ENCODE measurements at places on chromosomes 5 and 9. TPM values are rescaled to one million over a fixed set of nuclear protein-coding genes. Genes with fewer than 3 reads are reported as not detected.

- no peak for DNase-seq
Measured at GRCh38 chr9:119114681-119115080, 254.6 kb downstream of the BRINP1 start.

The LCN1 gene
- not detected for total RNA-seq

DNA sequence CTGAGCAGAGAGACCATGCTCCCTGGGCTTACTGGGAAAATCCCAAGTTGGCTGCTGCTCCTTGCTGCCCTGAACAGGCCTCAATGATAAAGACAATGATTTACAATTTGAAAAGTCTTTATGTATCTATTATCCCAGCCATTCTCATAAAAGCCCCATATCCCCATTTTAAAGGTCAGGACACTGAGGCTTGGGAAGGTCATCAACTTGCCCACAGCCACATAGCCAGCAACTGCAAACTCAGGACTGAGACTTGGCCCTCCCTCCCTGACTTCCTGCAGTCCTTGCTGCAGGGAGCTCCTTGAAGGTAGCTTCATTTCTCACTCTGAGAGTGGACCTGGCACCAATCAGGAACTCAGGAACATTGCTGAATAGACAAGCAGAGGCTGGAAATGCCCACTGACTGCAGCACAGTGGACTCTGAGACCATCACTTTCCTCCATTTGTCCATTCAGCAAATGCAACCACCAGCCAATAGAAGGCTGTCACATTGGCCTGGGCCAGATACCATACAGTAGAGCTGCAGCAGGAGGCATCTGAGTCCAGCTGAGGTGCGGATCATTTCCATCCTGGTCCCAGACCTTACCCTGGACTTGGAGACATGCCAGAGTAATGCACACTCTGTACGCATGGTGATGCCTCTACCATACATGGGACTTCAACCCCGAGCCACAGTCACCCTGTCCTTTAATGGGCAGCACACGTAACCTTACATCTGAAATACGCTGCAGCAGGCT, 18.3 kb downstream of the TNIP1 start:
- no peak for DNase-seq

- no peak for DNase-seq
Measured at GRCh38 chr9:68804911-68805889, 100.2 kb downstream of the PIP5K1B start.

DNA sequence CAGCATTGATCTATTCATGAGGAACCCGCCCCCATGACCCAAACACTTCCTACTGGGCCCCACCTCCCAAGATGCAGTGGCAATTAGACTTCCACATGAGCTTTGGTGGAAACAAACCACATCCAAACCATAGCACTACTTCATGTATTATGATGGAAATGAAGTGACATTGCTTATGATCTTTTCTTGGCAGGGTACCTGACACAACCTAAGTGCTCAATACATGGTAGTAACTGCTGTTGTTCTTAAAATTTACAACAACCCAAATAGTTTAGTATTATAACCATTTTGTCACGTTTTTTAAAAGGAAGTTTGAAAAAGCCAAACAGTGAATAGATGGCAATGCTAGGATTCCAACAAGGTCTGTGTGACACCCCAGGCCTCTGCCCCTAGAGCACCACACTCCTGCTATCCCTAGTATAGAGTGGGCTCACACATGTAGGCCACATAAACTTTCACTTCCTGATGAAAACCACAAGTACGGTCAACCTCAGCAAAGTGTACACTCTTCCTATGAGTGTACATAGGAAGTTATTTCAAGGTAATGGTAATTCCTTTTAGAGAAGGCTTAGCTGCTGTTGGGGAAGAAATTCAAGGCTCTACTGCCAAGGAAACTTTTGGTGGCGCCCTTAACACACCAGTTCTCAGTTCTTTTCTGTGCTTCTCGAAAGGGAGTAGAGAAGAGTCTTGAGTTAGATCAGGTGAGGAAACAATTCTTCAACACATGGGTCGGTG, 97.6 kb downstream of the ARSB start:
- no peak for DNase-seq

GRCh38 chr5:11777096-11777495, 127.2 kb downstream of the CTNND2 start:
- DNase-seq = no peak

DNA sequence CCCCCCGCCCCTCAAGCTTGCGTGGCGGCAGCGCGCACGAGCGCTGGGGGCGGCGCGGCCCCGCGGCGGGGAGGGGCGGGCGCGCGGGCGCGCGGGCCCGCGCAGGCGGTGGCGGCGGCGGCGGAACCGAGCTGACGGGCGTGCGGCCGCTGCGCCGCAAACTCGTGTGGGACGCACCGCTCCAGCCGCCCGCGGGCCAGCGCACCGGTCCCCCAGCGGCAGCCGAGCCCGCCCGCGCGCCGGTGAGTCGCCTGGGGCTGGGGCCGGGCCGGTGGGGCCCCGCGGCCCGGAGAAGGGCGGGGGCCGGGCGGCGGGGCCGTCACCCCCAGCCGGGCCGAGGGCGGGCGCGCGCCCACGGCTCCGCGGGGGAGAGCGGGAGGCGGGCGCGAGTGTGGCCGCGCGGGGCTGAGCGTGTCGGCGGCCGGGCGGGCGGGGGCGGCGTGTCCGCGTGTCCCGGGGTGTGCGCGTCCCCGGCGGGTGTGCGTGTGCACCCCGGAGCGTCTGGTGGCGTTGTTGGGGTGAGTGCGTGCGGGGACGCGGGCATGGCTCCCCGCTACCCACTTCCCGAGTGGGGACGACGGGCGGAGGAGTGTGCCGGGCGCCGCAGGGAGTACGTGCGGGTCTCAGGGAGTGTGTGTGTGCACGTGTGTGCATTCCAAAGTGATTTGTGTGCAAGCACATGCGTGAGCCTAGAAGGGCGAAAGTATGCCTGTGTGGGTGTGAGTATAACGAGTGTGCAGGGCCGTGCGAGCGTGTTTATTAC, at the start of gene NEK6:
TSS of gene NEK6 (plus strand) at position 106 of the 763 bp plus-strand sequence. CDS start 44,016 bp downstream, outside the sequence.
- peak; percentile 62 for DNase-seq

GRCh38 chr5:180637962-180638680, 11.3 kb downstream of the FLT4 start:
- peak; percentile 37 for DNase-seq

GRCh38 chr9:20551835-20552234, 70.5 kb downstream of the MLLT3 start:
- DNase-seq = no peak

The TMEM174 gene
- total RNA-seq = not detected

The EXOC3 gene
- total RNA-seq = 65.2 TPM

DNA sequence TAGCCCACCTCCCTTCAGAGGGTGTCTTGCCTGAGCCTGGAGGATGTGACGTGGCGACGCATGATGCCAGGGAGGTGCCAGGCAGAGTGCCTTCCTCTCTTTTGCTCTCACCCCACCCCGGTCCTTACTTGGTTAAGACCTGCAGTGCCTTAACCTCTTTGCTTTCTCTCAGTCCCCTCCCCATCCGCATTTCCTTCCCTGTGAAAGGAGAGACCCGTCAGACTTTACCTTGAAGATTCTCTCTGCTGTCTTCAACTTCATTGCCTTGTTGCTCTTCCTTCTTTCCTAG, 52.0 kb upstream of the NCS1 start:
- DNase-seq = no peak

The EPB41L4B gene
- 0.63 TPM for total RNA-seq

DNA sequence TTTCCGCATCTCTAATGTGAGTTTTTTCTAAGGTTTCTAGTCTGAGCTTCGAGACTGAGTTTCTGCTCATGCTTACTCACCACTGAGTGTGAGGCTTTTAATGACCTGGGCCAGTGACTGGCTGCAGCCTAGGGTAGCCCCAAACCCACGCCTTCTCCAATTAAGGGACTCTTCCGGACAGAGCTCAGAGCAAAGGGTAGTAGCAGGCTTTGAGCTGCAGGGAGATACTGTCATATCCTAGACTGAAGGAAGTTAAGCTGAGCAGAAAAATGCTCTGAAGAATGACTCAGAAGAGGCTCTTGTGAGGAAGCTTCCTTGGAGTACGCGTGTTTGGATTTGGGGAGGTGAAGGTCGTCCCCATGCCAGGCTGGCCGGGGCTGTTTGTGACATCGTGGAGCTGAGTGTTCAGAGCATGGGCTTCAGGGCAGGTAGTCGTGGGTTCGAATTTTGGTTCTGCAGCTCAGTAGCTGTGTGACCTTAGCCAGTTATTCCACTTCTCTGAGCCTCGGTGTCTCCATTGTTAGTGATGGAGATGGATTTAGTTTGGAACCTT, 3.5 kb downstream of the USP20 start:
- no peak for DNase-seq

The FOXD4L6 gene
- not detected for total RNA-seq

The GARIN3 gene
- not detected for total RNA-seq

- DNase-seq = no peak
Measured at GRCh38 chr5:82351754-82352145, 73.6 kb upstream of the RPS23 start.

The EMB gene
- total RNA-seq = 40.2 TPM

The CCDC69 gene
- 51.9 TPM for total RNA-seq

The CA9 gene
- 8.8 TPM for total RNA-seq

DNA sequence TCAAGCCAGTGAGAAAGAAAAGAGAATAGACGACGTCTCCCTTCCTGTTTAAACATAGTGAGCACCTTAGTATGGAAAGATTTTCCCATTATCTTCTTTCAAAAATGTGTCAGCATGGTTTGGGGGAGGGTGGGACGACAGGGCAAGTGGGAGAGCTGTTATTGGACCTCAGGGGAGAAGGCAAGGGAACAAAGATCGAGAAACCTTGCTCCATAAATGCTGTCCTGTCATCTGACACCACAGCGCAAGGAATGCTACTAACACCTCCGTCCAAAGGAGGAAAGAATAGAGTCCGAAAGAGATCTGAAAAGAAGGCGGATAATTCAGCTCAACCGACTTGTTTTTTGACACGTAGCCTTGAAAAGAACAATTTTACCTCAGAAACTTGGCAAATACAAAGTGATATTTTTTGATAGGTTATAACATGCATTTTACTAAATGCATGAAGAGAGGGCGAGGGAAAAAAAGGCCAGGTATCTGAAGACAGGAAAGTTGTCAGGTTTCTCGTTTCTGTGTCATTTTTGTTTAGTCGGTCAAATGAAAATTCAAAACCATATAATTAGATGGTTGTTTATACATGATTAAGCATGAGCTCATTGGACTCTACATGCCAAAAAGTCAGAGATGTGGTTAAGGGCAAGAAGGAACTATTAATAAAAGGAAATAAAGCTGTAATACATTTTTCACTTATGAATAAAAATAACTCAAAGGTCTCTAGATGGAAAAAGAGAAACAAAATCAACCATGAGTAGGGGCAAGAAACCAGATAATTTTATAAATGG, 155.7 kb downstream of the GLIS3 start:
- DNase-seq = no peak

- DNase-seq = peak; percentile 62
Measured at GRCh38 chr9:125447202-125447802, 185.7 kb downstream of the GAPVD1 start.

GRCh38 chr5:2270467-2270866, 387.7 kb upstream of the IRX4 start:
- DNase-seq = no peak

- no peak for DNase-seq
Measured at GRCh38 chr5:141031006-141031405, 20.2 kb upstream of the PCDHB1 start.

DNA sequence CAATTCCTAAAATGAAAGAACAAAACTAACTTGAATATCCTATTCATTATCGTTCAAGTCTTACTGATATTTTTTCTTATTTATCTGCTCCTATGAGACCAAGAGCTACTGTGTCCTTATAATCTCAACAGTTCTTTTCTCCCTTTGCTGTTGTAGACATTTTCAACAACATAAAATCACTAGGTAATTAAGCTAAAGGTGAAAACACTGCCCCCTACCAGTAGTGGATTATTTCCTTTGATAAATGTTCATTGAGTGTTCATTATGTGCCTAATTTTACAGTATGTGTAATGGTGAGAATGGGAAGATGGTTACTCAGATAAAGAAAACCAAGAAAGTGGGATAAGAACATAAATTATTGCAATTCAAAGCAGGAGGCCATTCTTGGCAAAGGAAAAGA, 41.4 kb upstream of the PAPPA start:
- DNase-seq = no peak

GRCh38 chr5:133222979-133223378, 171.2 kb downstream of the HSPA4 start:
- no peak for DNase-seq

GRCh38 chr9:127788337-127789011, 2.6 kb downstream of the CDK9 start:
- no peak for DNase-seq

DNA sequence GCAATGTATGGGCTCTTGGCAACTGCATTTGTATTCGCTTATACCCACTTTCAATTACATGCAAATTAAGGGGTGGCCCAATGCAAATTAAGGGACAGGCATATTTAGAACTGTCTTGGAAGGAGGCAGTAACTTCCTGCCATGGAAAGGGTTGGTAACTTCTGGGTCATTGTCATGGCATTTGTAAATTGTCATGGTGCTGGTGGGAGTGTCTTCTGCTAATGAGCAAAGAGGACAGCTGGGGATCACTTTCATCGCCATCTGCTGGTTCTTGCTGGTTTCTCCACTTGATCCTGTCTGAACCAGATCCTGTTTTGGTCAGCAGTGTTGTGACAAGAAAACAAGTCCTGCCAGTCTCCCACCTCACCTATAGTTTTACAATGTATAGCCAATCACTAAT, 23.3 kb upstream of the UGT3A2 start:
- no peak for DNase-seq

The PRELID2 gene
- 28.7 TPM for total RNA-seq

The SLF1 gene
- total RNA-seq = 6.1 TPM

The NME5 gene
- total RNA-seq = 0.58 TPM

- DNase-seq = no peak
Measured at GRCh38 chr5:10550222-10550995, 13.5 kb upstream of the ANKRD33B start.

DNA sequence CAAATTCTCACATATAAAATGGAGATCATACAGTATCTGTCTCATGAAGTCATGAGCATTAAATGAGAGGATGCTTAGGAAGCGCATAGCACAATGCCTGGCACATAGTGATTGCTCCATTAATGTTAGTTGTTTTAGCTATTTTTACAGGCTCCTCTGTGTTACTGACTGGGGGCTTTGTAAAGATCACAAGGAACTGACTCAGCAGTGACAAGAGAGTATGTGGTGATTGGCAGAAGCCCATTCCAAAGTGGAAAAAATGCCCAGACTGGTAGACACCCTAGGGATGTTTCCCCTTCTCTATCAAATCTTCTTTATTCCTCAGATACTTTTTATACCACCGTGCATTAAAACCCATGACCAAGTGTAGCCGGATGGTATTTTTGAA, 33.5 kb downstream of the ABLIM3 start:
- no peak for DNase-seq

GRCh38 chr5:137379555-137380286, 119.4 kb downstream of the SPOCK1 start:
- DNase-seq = no peak

The SLC6A18 gene
- not detected for total RNA-seq

Data from aorta (tissue), 5 donors.